ENCODE measurements at places on chromosomes 7 and 10.

DNA sequence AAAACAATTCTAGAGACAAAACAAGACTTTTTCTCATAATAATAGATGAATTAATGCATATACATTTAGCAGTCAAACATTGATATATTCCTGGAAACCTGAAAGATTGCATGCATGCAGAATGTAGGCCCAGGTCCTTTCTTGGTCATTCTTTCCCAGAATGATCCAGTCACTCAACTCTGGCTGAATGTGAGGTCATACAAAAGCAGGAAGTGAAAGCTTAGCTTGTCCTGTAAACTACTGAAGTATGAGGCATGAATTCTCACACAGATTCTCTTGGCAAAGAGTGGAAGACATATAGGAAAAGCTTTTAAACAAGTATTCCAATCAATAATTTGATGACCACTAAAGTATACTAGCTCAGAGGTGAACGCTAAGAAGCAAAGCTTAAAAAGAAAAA lies 253.9 kb downstream of the PPP1R3A start:
- DNase-seq, result no peak

GRCh38 chr7:138352570-138353461 lies 107.2 kb upstream of the TRIM24 start:
- no peak for DNase-seq

DNA sequence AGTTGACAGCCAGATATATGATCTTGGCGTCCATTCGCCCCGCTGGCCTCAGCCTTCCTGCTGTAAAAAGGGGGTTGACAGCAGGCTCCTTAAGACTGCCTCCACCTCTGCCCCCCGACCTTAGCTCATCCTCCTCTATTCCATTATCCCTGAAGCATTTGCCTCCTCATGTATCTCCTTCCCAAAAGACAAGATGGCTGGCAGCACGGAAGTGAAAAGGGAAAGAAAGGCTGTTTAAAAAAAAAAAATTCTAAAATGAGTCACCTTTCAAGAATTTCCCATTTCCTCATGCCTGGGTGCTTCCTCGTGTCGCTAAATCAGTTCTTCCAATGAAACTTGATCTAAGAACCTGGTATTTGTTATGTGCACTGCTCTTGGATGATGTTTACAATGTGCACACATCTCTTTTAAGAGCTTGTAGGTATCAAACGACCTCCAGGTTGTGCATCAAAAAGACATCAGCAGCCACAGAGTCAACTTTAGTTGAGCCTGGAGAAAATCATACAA lies 1.7 kb downstream of the SCRN1 start:
- no peak for DNase-seq

DNA sequence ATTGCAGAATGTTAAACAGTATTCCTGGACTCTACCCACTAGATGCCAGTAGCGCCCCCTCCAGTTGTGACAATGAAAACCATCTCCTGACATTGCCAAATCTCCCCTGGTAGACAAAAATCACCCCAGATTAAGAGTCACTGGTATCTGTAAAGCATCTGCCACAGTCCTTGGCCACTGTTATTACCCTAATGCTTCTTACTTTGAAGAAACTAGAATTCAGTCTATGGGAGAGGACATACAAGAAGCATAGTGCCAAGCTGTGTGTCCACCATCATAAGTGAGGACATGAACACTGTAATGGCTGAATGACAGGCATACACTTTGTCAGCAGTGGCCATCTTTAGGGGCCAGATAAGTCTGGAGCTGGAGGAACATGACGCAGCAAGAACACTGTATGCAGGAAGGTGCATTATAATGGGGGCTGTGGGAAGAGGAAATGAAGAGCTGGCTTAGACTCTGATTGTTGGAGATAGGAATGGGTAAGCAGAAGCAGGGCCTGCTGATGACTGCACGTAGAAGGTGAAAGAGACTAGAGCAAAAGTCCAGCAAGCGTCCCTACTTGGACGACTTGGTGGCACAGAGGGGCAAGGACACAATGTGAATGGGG lies 32.5 kb downstream of the CBX3 start:
- DNase-seq, result no peak
